Activated CD4-positive, alpha-beta T cell treated with anti-CD3 and anti-CD28 coated beads, Interleukin-2, amount 50 U/mL, for 24 hours (primary cell): ENCODE measurements at places on chromosomes 7 and 10.

DNA sequence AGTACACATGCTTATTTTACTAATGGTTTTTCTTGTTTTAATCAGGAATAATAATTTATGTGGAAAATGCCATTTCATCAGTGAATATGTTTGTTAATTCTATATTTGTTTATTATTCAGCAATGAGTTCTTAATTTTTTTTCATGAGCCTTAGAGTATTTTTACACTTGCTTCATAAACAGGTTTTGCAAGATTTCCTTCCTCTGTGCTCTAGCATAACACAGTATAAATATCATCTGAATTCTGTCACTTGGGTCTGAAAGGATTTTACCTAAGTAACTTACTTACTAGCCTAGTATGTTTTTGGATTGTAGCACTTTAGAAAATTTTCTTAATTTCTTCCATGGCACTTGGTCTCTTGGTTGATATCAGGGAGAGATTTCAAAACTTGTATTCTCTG, 45.8 kb downstream of the GLCCI1 start:
- DNase-seq: no peak

- no peak for DNase-seq
Observed at GRCh38 chr10:26593896-26594295, 103.6 kb upstream of the PDSS1 start.

DNA sequence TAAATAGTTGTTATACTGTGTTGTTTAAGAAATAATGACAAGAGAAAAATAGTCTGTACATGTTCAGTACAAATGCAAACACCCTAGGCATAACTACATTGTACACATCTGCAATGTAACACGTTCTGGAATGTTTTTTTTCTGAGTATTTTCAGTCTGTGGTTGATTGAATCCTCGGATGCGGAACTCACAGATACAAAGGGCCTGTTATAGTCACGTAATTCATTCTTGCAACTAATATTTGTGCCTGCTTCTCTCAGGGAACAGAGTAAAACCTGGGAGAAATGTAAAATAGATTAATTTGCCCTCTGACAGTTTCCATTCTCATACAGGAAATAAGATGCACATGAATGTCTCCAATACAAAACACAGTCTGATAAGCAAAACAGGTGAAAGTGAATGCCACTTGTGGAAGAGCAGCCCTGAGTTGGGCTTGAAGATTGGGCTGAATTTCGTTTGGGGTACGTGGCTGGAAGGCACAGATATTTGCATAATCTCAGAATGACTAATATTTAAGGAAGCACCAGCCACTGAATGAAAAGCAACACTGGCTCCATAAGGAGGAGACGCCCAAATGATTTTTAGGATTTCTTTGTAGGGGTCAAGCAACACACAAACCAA, 19.1 kb downstream of the DENND2A start:
- no peak for DNase-seq

GRCh38 chr7:85184599-85185423, 2.0 kb downstream of the SEMA3D start:
- no peak for DNase-seq

GRCh38 chr7:56811081-56811480, 321.2 kb downstream of the ZNF479 start:
- no peak for DNase-seq

DNA sequence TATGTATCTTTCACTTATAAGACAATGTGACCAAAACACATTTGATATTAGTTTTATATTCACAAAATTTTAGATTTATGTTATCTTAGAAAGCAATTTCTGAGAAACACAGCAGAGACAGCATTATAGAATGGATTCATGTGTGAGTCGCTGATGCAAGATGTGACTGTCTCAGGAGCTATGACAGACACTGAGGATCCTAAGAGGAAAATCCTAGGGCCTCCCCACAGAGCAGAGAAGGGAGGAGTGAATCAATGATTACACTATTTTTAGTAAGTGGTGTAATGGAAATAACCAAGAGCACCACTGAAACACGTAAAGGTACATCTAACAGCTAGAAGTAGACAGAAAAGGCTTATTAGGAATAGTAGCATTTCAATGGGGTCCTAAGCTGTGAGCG, 204.0 kb upstream of the PTN start:
- no peak for DNase-seq

- DNase-seq: no peak
Observed at GRCh38 chr7:25444991-25445390, 216.7 kb upstream of the NPVF start.

GRCh38 chr10:114634609-114634979, 23.5 kb downstream of the ABLIM1 start:
- DNase-seq: no peak

DNA sequence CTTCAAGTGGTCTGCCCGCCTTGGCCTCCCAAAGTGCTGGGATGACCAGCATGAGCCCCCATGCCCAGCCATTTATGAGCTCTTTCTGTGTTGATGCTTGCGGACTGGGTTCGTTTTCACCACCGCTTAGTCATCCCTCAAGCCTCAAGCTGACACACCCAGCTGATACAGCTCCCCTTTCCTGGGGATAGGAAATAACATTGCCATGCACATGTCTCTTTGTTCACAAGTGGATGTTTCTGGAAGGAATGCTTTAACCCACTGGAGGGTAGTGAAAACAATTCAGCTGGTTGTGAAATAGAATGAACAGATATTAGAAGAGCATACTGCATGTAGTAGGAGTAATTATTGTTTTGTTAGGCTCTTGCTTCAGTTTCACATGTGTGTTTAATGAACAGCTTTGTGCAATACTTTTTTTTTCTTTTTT, 8.5 kb upstream of the METTL27 start:
- DNase-seq: no peak

DNA sequence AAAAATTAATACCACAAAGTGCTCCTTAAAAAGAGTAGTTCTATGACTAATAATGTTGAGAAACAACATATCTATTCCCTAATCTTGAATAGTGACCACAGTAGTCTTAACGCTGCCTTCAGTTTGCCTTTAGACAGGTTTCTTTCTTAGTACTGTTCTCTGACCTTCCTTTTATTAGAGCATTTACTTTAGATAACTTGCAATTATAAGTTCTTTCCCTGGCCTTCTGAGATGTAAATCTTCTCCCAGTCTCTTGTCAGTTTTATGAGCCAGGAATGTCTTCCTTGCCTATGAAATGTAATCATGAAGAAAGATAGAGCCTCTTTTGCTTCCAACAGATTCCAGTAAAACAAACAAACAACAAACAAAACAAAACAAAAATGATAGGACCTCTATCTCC, 1119.8 kb upstream of the LRRTM3 start:
- DNase-seq: no peak

DNA sequence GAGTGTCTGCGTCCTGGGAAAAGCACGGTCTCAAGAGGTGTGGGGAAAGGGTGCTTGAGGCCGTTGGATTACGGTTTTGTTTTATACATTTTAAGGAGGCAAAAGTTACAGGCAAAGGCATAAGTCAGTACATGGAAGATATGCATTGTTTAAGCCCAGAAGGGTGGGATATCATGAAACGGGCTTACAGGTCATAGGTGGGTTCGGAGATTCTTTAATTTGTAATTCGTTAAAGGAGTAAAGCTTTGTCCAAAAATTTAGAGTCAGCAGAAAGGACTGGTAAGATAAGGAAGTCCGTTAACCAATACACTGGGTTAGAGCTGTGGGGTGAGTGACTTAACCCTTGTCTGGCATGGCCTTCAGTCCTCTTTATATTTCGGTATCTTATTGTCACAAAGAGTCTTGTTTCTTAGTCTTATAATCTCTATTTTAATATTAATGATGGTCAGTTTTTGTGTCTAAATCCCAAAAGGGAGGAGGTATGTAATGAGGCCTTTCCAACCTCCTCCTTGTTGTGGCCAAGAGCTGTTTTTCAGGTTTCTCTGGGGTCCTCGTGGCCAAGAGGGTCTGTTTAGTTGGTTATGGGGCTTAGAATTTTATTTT, 12.7 kb downstream of the TSPAN14 start:
- DNase-seq: no peak

DNA sequence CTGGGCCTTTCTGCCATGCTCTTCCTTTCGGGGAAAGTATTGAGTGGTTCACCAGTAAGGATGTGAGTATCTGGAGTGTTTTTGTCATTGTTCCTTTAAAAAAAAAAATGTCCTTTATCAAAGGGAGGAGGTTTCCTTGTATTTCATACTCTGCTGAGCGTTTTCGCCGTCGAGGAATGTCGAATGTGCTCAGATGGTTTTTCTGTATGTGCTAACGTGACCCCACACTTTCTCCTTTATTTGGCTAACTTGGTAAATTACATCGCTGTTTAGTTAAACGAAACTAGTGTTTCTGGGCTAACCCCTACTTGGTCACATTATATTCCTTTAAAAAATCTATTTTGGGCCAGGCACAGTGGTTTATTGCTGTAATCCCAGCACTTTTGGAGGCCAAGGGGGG, 45.9 kb downstream of the INPP5A start:
- no peak for DNase-seq

DNA sequence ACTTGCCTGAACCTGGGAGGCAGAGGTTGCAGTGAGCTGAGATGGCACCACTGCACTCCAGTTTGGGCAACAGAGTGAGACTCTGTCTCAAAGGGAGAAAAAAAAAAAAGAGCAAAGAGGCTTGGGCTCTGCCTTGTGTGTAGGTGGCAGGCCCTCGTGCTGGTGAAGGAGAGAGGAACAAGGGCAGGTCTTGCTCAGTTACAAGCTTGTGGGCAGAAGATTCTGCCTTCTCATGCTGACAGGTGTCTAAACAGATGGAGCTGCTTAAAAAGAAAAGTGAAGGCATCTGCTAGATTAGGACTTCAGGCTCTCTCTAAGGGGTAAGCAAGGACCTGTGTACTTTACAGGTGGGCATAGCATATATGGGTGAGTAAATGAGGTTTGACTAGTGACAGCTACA, 65.5 kb upstream of the TRIM8 start:
- DNase-seq: no peak

- no peak for DNase-seq
Observed at GRCh38 chr7:139560678-139561077, 37.2 kb downstream of the CLEC2L start.

DNA sequence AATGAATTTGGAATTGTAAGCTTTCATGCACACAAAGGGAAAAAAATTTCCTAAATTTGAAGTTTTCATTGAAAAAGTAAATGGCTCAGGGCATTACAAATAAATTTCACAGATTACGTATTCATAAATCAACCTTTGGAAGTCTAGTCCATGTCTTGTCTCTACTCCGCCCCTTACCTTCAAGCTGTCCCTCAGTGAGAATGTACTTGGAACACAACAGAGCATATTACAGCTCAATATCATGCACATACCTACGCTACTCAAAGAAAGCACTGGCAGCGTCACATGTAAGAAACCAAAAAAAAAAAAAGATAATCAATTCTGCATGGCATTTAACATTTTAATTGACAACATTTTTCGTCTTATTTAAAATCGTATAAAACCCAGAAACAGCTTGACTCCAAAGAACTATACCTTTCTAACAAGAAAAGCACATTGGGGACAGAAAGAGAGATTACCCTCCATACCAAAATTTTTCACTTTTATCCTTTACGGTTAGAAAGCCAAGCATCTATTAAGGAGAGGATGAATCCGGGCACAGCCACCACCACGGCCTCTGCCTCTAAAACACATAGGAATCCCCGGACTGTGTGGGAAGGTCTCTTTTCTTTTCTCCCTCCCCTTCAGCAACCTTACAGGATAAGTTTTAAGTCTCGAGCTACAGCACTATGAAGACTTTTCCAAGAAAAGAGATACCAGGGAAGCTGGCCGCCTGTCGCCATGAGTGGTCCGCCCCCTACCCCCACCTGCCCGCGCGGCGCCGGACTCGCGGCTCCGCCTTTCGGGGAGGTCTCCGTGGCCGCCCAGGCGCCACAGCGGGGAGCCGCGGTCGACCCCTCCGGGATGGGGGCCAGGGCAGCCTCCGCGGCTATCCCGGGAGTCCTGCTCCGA, 1.1 kb downstream of the JMJD1C start:
- no peak for DNase-seq

DNA sequence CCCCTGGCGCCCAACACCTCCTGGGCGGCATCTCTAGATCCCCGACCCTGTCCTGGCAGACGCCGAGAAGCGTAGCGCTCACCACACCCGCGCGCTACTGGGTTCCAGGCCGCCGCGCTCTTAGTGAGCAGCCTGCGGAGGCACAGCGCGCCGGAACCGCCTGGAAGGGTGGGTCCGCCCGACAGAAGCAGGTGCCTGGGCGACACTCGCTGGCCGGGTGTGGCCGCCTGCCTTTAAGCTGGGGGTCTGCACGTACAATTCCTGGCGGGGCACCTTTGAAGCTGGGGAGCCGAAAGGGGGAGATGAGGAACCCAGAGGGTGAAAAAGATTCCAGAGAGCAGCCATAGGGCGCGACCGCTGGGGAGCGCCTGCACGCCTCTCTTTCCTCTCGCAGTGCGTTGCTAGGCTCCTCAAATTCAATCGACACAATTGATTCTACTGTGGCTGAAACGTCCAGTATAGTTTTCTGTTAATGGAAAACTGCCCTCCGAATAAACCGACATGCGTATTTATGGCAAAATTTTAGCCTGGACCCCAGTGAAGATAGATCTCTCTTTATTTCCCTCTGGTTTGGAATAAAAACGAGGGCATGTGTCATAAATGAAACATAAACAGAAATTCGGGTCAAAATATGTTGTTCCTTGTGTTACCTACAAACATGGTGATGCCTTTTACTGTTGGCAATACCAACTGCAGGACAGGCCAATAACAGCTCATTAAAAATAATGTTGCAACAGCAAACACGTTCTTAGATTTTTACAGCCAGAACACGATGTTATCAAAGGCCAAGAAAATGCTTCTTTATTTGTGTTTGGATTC, 4.6 kb downstream of the HMX3 start:
- DNase-seq: no peak

DNA sequence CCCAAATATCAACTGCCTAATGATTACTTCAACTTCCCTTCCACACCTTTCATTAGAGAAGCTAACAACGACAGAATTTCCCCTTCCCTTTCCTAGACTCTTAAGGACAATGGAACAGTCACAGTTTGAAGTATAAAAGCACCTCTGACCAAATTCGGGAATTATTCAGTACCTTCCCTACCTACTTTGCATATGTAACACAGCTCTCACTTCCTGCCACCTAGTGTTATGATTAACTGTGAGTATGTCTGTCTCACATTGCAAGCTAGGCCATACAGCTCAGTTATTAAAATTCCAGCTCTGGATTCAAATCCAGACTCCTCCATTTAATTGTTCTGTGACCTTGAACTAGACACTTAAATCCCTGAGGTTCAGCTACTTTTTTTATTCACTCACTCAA, 44.8 kb upstream of the HPSE2 start:
- no peak for DNase-seq

- no peak for DNase-seq
Observed at GRCh38 chr7:142001163-142001874, 5.6 kb downstream of the MGAM start.

GRCh38 chr7:27784399-27785053, 44.6 kb downstream of the TAX1BP1 start:
- peak; percentile 32 for DNase-seq

GRCh38 chr10:119351189-119351588, 143.8 kb downstream of the GRK5 start:
- no peak for DNase-seq

- DNase-seq: no peak
Observed at GRCh38 chr10:122112625-122113160, 123.7 kb downstream of the TACC2 start.

- no peak for DNase-seq
Observed at GRCh38 chr10:34730726-34731125, 84.4 kb downstream of the PARD3 start.

- no peak for DNase-seq
Observed at GRCh38 chr10:78761311-78761781, 307.4 kb upstream of the ZMIZ1 start.

GRCh38 chr10:98295401-98295811, 27.4 kb upstream of the LOXL4 start:
- no peak for DNase-seq
